Left cardiac atrium (tissue), 4 donors: ENCODE measurements at places on chromosomes 11 and 22. TPM values are rescaled to one million over a fixed set of nuclear protein-coding genes. Genes with fewer than 3 reads are reported as not detected.

DNA sequence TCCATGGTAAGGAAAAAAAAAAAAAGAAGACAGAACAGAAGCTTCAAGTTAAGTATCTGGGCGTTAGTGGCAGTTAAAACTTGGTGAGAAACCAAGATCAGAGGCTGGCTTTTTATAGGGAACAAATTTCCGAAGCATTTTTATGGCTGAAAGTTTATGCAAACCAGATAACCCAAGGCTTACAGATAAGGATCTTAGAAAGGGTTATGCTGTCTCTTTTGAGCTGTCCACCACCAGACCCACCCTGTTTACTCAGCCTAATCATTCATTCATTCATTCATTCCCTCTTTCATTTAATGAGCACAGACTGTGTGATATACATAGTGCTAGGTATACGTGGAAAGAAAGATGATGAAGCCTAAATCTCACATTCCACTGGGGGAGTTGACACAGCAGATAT is 89.5 kb downstream of the ME3 start:
- DNase-seq = no peak

DNA sequence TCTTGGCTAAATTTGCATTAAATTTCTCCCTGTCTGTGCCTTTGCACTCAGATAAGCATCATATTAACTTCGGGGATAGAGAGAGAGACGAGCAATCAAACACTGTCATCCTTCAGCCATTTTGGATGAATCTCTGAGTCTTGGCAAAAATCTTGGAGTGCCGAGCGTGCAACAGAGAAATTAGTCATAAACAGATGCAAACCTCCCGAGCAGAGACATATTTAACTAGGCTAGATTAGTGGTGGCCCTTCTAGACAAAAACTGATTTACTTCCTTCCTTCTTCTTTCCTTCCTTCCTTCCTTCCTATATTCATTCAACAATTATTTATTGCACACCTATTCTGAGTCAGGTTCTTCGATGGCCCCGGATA is 114.4 kb upstream of the BLID start:
- DNase-seq = no peak

- DNase-seq = no peak
Observed at GRCh38 chr11:60857378-60858232, 1.9 kb upstream of the PTGDR2 start.

- peak; percentile 69 for DNase-seq
Observed at GRCh38 chr11:130213143-130213978, 53.8 kb downstream of the ST14 start.

- no peak for DNase-seq
Observed at GRCh38 chr11:41845066-41845465, 385.6 kb upstream of the LRRC4C start.

DNA sequence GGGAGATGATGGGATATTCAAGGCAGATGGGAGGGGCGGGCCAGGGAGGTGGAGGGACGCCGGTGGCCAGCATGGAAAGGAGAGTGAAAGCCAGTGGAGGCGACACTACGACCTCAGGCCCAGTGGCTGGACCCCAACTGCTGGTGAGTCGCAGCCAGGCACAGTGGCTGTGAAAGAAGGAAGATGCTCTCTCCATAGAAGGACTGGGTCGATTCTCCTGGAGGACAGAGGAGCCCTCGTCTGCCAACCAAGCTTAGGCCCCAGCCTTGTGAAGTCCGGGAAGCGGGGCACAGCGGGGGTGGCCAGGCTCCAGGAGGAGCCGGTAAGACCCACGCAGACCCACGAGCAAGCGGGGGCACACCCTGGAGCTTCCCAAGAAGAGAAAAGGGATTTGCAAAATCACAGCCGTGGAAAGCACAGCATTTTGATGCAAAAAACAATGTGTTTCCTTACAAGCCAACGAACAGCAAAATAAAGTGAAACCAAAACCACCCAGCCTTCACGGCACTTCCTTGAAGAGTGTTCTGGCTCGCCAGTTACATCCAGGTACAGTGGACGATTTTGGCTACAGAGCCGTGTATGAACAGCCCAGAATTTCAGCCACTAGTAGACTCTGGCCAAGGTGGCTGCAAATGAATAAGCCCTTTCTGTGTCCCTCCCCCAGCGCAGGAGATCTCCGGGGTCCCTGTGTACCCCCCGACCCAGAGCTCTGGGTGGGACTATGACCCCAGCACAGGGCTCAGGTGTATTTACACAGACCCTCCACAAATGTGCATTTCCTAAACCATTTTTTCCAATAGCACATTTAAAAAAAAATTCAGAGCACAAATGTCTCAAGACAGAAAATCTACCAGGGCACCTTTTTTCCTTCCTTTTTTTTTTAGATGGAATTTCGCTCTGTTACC is 96.9 kb downstream of the TRMU start:
- DNase-seq = no peak

GRCh38 chr11:75380716-75381420 is 18.4 kb upstream of the RPS3 start:
- DNase-seq = peak; percentile 46

Gene FGF4
- not detected for total RNA-seq
